ENCODE measurements at places on chromosomes 5 and 9.

DNA sequence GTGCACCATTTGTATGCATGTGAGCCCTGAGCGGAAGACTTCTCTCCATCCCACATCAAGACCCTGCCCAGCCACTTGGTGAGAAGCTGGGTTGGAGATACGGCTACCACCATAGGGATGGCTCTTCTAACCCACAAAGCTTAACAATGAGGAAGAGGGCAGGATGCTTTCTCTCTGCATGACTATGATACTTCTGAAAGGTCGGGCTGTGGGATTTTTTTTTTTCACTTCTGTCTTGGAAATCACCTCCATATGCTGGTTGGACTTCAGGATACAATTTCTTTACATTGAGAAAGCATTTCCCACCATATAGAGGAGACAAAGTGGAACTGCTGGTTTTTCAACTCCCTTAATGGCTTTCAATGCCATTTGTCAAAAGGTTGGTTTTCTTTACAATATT is 30.5 kb downstream of the ZNF366 start:
- DNase-seq, result no peak

DNA sequence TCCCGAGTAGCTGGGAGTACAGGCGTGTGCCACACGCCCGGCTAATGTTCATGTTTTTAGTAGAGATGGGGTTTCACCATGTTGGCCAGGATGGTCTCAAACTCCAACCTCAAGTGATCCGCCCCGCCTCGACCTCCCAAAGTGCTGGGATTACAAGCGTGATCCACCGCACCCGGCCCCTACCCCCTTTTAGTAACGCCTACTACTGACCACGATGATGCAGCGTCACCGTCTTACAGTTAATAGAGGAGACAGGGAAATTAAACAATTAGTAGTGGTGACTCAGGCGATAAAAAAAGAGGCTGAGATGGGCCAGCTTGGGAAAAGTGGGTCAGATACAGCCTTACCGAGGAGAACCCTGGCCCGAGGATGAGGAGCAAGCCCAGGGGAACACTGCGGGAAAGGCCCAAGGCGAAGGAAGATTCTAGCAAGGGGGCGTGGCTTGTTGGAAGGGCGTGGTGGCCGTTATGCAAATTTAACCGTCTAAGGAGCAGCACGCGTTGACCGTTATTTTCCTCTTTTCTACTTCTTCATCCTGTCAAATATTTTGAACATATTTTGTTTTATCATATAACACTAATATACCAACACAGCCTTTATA is 1.6 kb upstream of the SETX start:
- DNase-seq, result no peak

DNA sequence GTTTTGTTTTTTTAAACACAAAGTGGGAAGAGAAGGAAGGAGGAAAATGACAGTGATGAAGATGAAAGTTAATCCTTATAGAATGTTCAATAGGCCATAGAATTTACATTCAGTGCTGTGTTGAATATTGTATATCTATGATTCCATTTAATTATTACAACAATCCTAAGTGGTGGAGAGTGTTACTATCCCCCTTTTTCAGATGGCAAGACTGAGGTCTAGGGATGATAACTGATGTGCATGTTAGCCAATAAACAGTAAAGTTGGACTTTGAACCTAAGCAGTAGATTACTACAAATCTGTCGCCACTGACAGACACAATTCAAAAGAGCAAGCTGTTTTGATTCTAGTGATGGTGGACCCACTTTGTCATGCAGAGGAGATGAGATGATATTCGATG is 237.9 kb downstream of the ARHGAP26 start:
- DNase-seq, result no peak

DNA sequence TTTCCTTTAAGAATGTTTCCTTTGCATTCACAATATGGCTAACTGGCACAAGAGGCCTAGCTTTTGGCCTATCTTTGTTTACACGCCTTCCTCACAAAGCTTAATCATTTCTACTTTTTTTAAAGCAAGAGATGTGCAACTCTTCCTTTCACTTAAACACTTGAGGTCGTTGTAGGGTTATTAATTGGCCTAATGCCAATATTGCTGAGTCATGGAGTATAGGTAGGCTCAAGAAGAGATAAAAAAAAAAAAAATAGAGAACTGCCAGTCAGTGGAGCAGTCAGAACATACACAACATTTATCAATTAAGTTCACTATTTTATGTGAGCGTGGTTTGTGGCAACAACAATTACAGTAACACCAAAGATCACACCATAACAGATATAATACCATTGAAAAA is 5.9 kb downstream of the FKBP15 start:
- DNase-seq, result no peak

DNA sequence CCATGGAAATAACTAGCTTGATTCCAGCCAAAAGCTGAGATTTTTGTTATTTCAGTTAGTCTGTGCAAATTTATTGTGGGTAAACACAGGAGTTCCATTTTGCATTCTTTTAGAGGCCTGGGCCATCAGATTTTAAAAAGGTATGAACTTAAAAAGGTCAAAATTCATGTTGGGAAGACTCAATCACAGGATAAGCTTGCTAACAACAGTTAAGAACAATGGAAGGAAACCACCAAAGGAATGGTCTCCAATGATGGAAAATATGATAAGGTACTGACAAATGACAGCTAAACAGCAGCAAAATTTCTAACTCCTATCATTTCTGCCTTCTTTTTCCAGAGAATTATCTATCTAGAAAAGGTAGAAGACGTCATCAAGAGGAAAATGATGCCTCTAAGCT is 16.0 kb downstream of the ABITRAM start:
- no peak for DNase-seq

DNA sequence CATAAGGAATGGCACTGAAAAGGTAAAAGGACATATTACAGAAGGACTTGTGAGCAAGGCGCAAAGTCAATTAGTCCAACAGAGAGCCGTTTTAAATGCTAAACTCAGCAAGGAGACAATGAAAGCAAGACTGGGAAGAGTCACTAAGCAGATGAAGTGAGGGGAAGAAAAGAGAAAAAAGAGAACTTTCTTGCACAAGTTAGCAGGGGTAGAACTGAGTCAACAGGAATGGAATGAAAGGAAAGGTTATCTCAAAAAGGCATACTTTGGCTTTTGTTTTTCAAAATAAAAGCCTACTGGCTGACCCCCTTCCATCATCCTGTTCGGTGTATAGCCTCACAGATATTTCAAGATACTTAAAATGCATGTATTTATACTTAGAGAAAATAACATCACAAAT is 75.0 kb downstream of the NR6A1 start:
- no peak for DNase-seq

DNA sequence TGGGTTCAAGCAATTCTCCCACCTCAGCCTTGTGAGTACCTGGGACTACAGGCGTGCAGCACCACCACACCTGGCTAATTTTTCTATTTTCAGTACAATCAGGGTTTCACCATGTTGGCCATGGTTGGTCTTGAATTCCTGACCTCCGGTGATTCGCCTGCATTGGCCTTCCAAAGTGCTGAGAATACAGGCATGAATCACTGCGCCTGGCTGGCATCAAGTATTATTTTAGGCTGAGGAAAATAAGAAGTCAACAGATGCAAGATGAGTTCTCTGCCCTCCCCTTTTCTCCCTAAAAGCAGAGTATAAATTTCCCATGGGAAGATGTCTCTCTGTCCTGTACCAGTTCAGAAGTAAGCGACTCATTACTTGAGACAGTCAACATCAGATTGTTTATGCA is 71.5 kb downstream of the ELAVL2 start:
- DNase-seq, result no peak

DNA sequence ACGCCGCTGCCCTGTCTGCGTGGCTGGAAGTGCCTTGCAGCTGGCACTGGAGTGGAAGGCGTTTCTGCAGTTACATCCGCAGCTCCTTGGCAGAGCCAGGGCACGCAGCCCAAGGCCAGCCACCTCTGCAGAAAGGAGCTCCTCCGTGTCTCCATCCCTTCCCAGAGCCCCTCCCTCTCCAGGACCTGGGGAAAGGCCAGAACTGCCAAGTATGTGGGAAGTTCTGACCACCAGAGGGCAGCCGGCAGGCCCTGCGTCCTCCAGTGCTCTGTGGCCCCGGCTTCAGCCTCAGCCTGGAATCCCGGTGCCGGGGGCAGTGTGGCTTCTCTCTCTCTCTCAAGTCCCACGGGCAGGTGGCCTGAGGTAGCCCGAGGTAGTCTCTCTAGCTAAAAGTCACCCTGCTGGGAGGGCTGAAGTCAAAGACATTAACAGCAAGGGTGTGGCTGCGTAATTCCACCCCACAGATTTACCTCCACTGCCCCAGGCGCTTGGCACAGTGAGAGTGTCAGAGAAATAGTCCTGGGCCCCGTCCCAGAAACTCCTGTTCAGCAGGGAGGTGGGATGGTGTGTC is 101.7 kb upstream of the FCN2 start:
- no peak for DNase-seq

DNA sequence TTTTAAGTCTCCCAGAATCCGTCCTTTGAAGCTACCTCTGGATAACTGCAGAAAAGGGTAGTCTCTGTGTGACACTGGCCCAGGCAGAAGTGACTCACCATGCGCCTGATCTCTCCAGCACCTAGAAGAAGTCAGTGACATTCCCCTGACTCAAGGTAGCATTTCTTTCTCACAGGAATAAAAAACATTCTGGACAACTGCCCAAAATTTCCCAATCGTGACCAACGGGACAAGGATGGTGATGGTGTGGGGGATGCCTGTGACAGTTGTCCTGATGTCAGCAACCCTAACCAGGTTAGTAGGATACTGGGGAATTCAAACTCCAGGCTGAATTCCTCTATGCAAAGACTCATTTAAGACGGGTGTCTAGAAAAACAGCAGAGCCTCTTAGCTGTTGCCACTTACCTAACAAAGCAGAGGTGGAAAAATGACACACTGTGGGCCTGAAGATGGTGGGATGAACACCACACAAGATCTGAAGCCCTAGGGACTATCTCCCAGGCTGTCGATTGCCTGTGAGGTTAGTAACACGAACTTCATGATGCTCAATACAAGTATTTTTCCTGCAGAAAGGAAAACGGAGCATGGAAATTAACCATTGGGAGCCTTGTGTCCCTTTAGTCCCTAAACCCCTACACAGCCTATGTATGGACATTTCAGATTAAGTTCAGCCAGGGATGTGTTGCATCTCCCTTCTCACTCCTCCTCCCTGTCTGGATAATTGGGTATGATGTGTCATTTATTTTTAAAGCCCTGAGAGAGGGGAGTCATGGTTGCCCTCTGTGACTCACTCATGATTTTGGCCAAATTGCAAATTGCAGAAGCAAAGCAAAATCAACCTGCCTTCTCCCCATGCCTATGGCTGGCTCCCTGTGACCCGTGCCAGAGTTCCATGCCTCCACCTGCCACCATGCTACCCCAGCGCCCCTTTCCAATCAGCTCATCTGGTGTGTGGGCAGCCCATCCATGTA is 37.2 kb downstream of the THBS4 start:
- DNase-seq, result no peak

DNA sequence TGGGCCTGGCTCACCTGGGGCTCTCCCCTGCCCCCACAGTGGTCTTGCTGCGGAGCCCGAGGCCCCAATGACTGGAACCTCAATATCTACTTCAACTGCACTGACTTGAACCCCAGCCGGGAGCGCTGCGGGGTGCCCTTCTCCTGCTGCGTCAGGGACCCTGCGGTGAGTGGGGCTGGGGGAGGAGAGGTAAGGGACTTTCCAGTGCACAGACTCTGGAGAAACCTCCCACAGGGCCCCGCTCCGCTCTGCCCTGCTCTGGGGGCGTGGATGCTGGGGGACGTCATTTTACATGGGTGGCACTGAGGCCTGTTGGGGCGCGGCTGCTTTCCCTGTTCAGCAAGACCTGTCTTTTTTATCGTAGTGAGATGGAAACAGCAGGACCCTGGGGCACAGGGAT is 7.6 kb downstream of the TSPAN17 start:
- no peak for DNase-seq

- DNase-seq, result no peak
Measured at GRCh38 chr9:109910671-109911518, 130.9 kb downstream of the PALM2AKAP2 start.

- DNase-seq, result no peak
Measured at GRCh38 chr5:175516933-175517823, 38.8 kb downstream of the SFXN1 start.

All from NCI-H1436 treated with DMSO at 0.1 percent for 48 hours (cell line).